ENCODE measurements at places on chromosomes 1 and 21.

GRCh38 chr1:225626698-225627097 lies 26.2 kb downstream of the ENAH start:
- no peak for DNase-seq

- DNase-seq = no peak
These were observed 21.9 kb upstream of the SPAG17 start for GRCh38 chr1:118206966-118207365.

DNA sequence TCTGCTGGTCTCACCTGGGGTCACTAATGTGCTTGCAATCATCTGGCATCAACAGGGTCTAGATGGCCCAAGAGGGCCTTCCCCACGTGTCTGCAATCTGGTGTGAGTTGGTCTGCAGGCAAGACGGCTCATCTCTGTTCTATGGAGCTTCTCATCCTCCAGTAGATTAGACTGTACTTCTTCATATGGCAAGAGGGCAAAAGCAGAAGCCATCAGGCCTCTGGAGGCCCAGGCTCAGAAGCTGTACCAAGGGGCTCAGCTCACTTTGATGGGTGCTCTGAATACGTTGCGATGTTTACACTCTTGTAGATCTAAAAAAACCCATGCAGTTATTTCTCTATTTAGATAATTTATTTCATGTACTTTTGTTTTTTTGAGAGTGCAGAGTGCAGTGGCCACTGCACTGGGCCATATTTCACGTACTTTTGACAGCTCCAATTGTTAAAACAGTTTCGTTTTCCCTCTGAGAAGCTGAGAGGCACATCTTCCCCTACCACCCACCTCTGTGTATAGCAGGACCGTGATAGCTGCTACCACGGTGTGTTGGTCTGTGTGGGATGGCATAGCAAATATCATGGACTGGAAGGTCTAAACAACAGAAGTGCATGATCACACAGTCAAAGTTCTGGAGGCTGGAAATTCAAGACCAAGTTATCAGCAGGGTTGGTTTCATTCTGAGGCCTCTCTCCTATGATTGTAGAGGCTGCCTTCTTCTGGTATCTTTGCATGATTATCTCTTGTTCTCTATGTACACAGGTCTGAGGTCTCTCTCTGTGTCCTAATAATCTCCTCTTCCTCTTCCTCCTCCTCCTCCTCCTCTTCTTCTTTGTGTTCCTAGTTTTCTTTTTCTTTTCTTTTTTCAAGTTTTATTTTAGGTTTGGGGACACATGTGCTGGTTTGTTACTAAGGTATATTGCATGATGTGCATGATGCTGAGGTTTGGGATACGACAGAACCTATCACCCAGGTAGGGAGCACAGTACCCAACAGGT lies 17.0 kb downstream of the CITED4 start:
- DNase-seq = no peak

GRCh38 chr21:34733852-34734251 lies 65.1 kb downstream of the CLIC6 start:
- DNase-seq = no peak

GRCh38 chr1:203475012-203475981 lies at the start of gene PRELP:
Gene PRELP (plus strand): TSS chr1:203475806. CDS start chr1:203483185, 7,379 bp downstream.
- DNase-seq = no peak

GRCh38 chr1:59195151-59195550 lies 101.7 kb upstream of the FGGY start:
- DNase-seq = no peak

Measured in H1 (cell line).